Panc1 (cell line): ENCODE measurements at places on chromosomes 16 and 17.

DNA sequence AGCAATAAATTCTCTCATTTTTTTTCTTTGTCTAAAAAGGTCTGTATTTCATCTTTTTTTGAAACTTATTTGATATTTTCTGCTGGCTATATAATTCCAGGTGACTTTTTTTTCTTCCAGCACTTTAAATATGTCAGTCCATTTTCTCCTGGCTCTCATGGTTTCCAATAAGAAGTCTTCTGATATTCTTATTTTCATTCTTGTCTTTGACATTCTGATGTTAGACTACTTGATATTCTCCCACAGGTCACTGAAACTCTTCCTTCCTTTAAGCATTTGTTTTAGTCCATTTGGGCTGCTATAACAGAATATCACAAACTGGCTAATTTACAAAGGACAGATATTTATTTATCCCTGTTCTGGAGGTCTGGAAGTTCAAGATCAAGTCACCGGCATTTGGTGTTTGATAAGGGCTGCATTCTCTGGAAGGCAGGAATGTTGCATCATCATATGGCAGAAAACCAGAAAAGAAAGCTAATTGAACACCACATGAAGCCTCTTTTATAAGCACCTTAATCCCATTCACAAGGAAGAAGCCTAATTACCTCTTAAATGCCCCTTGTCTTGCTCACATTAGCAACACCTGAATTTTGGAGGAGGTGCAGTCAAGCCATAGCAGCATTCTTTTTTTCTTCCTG, 242.1 kb upstream of the TNRC6C start:
- DNase-seq = no peak

GRCh38 chr16:192686-193085, 12.4 kb downstream of the HBQ1 start:
- no peak for DNase-seq

GRCh38 chr16:75754141-75754540, 27.9 kb upstream of the CPHXL start:
- no peak for DNase-seq

GRCh38 chr17:8004899-8005298, 2.5 kb downstream of the GUCY2D start:
- DNase-seq = no peak

DNA sequence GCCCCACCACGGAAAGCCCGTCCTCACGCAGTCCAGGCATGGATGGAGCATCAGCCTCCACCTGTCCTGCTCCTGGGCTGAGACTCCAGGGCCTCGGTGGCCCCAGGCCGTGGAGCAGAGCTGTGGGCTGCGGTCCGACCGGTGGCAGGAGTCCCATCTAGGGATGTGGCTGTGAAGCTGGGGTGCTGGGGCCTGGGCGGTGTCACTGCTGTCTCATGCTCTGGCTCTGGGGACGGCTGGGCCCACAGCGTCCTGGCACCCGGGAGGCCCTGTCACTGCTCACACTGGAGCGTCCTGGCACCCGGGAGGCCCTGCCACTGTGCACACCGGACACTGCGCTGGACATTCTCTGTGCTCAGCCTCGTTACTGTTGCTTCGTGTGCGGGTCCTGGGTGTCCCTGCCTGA, 8.4 kb downstream of the BAIAP2 start:
- DNase-seq = no peak

DNA sequence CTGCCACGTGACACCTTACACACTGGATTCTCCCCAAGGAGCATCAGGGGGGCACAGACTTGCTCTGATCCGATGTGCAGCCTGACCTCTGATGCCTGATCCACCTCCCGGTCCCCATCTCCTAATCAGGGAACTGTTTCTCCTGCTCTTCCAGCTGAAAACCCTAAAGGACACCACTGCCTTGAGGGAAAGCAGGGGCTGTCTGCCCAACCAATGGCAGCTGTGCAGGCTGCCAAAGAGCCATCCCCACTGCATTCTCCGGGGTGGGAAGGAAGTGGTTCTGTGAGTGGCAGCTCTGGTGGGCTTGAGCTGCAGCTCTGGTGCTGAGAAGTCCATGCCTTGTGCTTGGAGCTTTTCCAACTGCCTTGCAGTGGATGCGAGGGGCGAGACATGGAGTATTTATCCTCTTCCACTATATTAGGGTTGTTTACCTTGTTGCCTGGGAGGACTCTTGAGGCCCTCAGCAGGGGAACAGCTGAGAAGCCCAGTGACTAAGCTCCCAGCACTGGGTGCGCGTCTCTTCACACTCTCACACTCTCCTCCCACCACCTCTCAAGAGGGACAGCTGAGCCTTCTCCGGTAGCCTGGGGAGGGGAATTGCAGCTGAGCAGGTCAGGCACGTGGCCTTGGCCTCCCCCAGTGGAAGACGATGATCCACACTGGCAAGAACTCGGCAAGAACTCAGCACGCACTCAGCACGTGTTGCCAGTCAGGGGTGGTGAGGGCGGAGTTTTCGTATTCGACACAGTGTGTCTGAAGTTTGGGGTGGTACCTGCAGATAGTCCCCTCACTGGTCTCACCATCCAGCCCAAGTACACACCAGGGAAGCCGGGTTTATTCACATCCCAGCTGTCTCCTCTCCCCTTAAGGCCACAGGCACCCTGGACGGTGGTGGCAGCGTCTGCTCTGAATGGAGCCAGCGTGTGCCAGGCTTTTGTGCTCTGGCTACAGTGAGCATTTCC, 21.1 kb upstream of the SPATA32 start:
- no peak for DNase-seq

- peak; percentile 22 for DNase-seq
Measured at GRCh38 chr16:81696961-81697615, 82.0 kb upstream of the PLCG2 start.

DNA sequence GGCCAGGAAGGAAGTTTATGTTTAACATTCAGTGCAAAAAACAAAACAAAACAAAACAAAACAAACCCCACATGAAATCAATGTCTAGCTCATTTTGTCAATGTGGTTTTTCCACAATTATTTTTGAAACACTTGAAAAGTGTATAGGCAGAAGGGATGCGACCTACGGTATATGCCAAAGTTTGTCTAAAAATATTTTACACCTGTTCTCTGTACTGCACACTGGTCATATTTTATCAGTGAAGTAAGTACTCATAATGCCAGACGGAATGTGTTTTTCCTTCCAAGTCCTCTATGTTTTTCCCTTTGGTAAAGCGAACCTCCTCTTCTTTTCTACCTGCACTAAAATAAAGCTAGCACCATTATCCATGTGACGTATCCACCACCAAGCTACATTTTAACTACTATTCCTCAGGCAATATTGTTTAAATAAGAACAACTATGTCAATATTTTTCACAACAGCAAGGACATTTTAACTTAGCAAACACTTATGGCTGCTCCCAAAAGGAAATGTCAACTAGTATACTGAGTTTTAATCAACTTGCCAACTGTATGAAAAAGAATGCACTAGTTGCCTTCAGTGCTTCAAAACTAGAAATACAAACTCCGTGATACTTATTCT, 10.3 kb downstream of the TOB1 start:
- DNase-seq = no peak

- no peak for DNase-seq
Measured at GRCh38 chr16:88378836-88379693, 3.7 kb upstream of the ZNF469 start.

DNA sequence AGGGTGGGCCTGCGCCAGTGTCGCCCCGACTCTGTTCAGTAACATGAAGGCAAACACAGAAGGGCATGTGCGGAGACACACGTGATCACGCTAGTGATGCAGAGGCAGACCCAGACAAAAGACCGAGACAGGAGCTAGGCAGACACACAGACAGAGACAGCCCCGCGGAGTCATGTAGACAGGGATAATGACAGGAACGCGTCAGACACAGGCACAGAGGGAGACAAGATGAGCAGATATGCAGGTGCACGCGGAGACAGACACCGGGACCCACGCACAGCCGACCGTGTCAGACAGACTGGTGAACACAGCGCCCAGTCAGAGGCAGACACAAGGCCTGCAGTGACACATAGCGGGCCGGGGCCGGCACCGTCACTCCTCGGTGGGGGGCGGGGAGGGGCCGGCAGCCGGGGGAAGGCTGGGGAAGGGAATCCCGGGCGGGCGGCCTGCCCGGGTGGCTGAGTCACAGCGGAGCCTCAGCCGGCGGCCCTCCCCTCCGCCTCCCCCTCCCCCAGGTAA, 7.4 kb downstream of the KDM6B start:
- DNase-seq = no peak

GRCh38 chr17:9110501-9110900, 89.2 kb downstream of the NTN1 start:
- DNase-seq = no peak

DNA sequence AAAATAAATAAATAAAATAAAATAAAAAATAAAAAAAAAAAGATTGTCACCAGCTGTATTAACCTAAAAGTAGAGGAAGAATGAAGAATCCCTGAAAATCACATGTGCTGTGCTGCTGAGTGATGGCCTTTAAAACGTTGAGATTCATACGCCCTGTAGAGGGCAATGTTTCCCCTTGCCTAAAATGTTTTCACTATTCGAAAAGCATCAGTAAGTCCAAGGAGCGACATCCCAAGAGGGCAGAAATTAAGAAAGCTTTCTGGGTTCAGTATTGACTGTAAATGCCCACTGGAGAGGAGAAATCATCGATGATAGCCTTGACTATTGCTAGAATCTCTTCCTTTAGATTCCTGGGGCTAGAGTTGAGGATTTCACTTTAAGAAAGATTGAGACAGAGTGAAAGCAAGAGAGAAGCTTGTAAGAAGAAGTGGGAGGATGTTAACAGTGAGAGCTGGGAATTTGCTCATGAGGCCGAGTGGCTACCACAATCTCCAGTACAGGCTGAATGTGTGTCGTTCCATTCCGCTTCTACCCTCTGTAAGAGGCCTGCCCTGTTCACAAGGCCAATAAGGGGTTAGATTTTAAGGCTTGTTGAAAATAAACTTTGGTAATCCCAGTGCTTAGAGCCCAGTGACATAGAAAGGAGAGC, 170.8 kb upstream of the FAM20A start:
- DNase-seq = no peak

- no peak for DNase-seq
Measured at GRCh38 chr16:27483088-27483437, 66.7 kb downstream of the GTF3C1 start.

- no peak for DNase-seq
Measured at GRCh38 chr16:49578435-49579024, 204.9 kb downstream of the C16orf78 start.

- DNase-seq = no peak
Measured at GRCh38 chr17:44199553-44200477, at the start of gene ATXN7L3. Gene ATXN7L3 (minus strand): TSS chr17:44199884. CDS start chr17:44198070, 1,814 bp downstream.

- DNase-seq = peak; percentile 15
Measured at GRCh38 chr16:72066747-72067146, 3.7 kb downstream of the HPR start.

DNA sequence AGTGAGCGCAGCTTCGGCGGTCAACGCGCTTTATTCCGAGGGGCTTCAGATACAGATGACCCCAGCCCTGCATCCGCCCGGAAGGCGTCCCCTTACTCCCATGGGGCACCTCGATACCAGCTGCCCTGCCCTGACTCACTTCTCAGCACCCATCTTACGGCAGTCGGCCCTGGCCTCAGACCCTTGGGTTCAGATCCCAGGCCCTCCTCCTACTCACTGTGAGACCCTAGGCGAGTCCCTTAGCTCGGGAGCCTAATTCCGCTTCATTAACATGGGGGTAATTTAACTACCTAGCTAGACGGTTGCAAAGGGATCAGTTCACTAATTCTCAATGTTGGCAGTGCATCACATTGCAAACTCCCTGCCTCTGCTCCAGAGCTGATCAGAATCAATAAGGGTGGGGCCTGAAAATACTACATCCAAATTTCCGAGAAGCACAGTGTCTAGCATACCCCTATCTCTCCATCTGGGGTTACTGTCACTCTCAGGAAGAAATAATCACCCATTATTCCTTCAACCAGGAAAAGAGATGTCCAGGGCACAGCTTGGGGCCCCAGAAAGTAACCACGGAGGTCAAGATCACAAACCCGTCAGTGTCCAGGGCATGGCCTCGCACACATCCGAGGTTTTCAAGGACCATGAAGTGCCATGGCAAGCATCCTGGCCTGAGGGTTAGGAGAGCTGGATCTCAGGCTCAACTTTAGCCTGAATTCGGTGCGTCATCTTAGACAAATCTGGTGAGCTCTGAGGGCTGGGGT, 415 bp upstream of the FLOT2 start:
- DNase-seq = no peak

- DNase-seq = no peak
Measured at GRCh38 chr17:18379246-18380146, 1.9 kb downstream of the EVPLL start.

DNA sequence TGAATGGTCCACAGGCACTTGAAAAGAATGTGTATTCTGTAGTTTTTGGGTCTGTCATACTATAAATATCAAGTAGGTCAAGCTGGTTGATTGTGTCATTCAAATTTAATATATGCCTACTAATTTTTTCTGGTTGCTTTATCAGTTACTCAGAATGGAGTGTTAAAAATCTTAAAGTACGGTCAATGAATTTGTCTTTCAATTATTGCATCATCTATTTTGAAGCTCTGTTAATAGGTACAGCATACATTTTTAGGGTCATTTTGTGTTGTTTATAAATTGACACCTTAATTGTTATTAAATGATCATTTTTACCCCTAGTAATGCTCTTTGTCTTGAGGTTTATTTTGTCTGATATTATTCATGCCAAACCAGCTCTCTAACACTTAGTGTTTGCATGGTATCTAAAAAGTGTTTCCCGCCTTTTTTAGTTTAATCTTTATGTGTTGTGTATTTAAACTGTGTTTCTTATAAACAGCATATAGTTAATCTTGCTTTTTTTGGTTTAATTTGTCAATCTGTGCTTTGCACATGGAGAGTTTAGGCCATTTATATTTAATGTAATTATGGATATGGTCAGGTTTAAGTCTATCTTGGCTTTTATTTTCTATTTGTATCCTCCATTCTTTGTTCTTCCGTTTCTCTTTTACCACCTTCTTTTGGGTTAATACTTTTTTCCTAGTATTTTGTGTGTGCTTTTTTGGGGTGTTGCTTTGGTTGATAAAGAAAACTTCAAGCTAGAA, 204.9 kb upstream of the EEF2KMT start:
- DNase-seq = no peak

DNA sequence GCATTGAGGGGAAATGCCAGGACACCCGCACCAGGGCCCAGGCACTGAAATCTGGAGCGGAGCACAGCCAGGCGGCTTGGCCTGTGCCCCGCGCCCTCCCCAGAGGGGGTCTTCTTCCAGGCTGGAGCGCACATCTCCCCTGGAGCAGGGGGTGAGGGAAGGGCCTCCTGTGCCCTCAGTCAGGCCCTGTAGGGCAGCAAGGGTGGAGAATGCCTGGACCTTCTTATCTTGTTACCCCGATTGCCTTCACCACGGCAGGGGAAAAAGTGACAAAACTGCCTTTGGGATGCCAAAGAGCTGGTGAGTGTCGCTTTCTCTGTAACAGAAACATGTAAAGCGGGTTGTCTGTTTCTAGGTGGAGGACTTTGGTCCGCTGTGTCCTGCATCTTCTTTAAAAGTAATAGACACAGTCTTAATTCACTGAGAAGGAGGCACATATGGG, 48.3 kb upstream of the BAHCC1 start:
- no peak for DNase-seq

- DNase-seq = no peak
Measured at GRCh38 chr16:81767987-81768592, 11.0 kb upstream of the PLCG2 start.
